ENCODE measurements at places on chromosomes 12 and 14. TPM values are rescaled to one million over a fixed set of nuclear protein-coding genes. Genes with fewer than 3 reads are reported as not detected.

GRCh38 chr14:38224338-38224737 lies 16.6 kb downstream of the SSTR1 start:
- no peak for DNase-seq

DNA sequence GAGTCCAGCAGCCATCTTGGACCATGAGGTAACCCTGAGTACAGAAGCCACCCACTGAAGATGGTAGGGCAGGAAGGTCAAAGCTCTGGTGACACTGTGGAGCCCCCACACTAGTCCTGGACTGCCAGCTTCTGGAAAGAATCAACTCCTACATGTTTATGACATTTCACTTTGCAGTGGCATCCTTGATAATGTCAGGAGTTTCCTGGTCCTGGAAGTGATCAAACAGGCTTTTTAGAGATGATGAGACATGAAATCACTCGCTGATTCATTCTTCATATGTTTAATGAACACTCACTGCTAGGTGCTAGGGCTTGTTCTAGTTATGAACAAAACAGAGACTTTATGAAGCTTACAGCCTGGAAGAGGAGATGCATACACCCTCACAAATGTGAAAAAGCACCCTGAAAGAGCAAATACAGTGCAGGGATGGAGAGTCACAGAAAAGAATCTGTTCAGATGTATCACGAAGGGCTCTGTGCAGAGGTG lies 15.8 kb upstream of the HNF1A start:
- no peak for DNase-seq

DNA sequence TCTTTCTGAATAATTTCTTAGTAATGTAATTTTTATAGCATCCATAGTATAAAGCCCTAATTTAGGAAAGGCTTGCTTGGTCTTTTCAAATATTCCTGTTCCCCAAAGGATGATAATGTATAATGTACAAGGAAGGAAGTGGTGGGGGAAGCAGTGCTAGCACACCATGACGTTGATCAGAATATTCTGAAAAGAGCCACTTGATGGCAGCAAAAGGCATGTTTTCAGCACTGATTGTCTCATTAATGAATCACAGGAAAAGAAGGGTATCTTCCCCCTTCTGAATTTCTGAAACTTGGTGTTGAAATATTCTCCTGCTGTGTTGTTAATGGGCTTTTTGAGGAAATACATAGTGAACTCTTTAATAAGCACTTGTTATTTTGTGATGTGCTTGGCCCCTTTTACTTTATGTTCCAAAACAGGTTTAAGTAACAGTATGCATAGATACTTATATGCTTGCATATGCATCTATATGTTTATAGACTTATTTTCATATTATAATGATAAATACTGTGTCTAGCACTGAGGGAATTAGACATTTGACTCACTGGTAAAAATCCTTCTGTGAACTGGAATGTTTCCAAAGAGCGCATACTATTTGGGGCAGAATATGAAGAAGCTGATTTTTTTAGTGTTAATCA lies 122.0 kb downstream of the TMEM117 start:
- DNase-seq: no peak

DNA sequence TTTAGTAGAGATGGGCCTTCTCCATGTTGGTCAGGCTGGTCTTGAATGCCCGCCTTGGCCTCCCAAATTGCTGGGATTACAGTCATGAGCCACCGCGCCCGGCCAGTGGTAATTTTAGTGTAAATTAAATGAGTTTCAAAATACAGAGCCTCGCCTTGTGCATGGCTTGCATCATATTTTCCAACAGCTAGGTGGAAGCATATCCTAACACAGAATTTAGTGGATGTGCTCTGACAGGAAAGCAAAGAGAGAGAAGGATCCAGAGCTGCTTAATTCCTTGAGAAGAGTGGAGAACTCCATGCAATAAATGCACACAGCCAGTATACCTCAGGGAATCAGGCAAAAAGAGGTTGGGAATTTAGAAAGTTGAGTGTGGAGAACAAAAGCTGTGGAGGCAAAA lies 2.5 kb downstream of the OR6C2 start:
- DNase-seq: no peak

- DNase-seq: no peak
Measured at GRCh38 chr14:34174973-34175372, 224.1 kb upstream of the EGLN3 start.

DNA sequence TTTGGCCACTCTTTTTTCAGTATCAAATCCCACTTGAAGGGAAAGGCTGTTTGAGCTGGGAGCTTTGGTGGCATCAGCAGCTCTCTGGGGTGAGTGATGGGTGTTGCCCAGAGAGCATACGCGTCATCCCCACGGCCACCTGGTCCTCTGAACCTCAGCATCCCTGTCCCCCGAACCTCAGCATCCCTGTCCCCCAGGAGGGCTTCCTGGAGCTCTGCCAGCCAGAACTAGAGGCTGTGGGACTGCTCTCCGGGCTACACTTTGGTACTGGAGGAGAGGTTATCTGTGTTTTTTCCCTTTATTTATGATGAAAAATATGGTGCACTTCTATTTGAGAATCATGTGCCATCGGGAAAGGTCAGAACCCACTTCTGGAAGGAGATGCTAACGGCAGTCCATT lies 131.5 kb upstream of the RTL1 start:
- peak; percentile 52 for DNase-seq

- no peak for DNase-seq
Measured at GRCh38 chr12:23211384-23212320, 586.7 kb downstream of the ETNK1 start.

The GPR137C gene
- total RNA-seq: not detected

All from ascending aorta (tissue), 2 donors.